ENCODE measurements at places on chromosomes 5 and 9. TPM values are rescaled to one million over a fixed set of nuclear protein-coding genes. Genes with fewer than 3 reads are reported as not detected.

DNA sequence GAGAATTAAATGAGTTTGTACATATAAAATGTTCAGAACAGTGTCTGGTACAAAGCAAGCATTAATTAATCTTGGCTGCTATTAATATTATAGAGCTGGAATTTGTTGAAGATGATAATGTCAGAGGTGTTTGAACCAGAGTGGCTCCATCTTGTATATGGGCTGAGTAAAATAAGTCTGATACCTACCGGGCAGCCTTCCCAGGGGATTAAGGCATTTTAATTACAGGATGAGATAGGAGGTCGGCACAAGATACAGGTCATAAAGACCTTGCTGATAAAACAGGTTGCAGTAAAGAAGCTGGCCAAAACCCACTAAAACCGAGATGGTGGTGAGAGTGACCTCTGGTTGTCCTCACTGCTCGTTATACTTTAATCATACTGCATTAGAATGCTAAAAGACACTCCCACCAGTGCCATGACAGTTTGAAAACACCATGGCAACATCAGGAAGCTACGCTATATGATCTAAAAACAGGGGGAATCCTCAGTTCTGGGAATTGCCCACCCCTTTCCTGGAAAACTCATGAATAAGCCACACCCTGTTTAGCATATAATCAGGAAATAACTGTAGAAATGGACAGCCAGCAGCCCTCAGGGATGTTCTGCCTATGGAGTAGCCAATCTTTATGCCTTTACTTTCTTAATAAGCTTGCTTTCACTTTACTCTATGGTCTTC lies 90.2 kb downstream of the PLK2 start:
- DNase-seq = no peak

The CARTPT gene
- total RNA-seq = not detected

The BAAT gene
- not detected for total RNA-seq

- DNase-seq = no peak
These were observed 45.8 kb upstream of the PRDM9 start for GRCh38 chr5:23461576-23461975.

DNA sequence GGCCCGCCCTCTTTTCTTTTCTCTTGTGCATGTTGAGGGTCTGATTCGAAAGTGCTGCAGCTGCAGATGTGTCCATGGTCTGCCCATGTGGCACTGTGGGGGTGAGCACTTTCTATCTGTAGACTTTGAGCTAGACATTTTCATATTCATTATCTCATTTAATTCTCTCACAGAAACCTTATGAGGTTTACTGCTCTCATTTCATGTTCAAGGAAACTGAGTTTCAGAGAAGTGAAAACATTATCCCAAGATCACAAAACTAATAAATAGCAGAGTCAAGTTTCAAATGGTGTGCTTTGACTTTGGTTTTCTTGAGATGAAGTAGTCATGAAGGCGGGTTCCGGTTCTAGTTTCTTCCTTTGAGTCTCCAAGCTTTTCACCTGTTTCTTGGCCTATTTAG lies 536.5 kb upstream of the ZNF462 start:
- no peak for DNase-seq

The STING1 gene
- 0.26 TPM for total RNA-seq

The GABRA1 gene
- 17.3 TPM for total RNA-seq

DNA sequence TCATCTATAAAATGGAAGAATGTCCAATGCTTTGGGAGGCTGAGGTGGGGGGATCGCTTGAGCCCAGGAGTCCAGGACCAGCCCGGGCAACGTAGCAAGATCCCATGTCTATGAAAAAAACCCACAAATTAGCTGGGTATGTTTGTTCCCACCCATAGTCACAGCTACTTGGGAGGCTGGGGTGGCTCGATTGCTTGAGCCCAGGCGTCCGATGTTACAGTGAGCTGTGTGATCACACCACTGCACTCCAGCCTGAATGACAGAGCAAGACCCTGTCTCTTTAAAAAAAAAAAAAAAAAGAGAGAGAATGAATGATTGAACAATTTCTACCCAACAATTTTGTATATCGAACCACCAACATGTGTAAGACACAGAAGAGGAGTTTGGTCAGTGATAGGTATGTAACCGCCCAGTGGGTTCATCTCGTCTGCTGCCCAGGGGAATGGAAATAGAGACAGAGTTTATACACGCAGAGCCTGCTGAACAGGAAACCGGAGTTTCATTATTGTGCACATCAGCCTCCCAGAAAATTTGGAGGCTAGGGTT lies 26.2 kb upstream of the ERGIC1 start:
- DNase-seq = no peak

DNA sequence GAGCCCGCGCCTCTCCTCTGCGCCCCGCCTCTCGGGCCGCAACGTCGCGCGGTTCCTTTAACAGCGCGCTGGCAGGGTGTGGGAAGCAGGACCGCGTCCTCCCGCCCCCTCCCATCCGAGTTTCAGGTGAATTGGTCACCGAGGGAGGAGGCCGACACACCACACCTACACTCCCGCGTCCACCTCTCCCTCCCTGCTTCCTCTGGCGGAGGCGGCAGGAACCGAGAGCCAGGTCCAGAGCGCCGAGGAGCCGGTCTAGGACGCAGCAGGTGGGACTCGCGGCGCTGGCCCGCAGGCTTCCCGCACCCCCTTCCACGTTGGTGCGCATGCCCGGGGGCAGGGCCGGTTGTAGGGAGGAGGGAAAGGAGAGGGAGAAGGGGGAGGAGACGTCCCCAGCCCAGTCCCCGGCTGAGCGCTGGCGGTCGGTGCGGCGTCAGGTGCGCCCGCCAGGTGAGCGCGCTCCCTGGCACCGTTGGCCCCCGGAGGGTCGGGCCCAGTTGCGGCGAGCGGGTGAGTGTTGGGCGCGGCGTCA lies at the start of gene OCLN:
Gene OCLN, plus strand, starts transcription at position 400 of the 532 bp plus-strand sequence. CDS start 11,455 bp downstream, outside the sequence.
- peak; percentile 74 for DNase-seq

The C5 gene
- 0.15 TPM for total RNA-seq

DNA sequence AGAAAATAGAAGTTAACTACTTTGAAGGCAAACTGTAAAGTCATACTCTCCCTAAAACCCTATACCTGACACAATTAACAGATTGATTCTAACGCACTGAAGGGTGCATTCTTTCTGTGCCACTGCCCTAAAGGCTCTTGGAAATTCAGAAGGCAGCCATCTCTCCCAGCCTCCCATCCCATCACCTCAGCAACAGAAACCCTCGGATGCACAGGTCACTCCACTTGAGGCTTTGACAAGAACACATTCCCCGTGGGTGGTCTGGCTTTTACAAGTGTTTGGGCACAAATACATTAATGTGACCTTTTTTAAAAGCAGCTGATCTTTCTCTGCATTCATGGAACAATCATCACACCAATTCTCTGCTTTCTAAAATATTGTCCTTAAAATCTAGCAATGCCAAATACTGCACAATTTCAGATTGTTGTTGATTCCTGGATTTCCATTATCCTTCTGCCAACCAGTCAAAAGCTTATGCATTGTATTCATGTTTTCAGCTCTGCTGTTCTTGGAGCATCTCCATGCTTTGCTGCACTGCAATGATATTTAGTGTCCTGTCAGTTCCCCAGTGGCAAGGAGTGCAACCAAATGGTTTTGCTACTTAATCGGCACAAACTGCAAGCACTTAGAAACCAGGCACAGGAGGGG lies 175.6 kb downstream of the TMEM161B start:
- no peak for DNase-seq

GRCh38 chr9:14271093-14271673 lies 42.8 kb downstream of the NFIB start:
- no peak for DNase-seq

DNA sequence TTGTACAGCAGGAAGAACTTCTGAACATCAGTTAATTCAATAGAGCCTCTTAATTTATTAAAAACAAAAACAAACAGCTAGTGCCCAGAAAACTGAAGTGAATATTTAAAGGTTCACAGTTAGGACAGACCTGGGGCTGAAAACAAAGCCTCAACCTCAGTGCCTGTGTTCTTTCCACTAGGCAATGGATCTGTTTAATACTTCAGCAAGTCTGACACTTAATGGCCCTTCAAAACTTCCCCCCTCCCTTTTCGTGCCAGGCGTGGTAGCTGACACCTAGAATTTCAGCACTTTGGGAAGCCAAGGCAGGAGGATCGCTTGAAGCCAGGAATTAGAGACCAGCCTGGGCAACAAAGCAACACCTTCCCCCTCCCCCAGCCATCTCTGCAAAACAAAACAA lies 54.5 kb upstream of the IFNK start:
- DNase-seq = no peak

- DNase-seq = no peak
These were observed 142.5 kb upstream of the SLC24A2 start for GRCh38 chr9:19931098-19931890.

The SPINK7 gene
- not detected for total RNA-seq

- DNase-seq = no peak
These were observed 2.3 kb upstream of the TAS2R1 start for GRCh38 chr5:9632495-9632894.

DNA sequence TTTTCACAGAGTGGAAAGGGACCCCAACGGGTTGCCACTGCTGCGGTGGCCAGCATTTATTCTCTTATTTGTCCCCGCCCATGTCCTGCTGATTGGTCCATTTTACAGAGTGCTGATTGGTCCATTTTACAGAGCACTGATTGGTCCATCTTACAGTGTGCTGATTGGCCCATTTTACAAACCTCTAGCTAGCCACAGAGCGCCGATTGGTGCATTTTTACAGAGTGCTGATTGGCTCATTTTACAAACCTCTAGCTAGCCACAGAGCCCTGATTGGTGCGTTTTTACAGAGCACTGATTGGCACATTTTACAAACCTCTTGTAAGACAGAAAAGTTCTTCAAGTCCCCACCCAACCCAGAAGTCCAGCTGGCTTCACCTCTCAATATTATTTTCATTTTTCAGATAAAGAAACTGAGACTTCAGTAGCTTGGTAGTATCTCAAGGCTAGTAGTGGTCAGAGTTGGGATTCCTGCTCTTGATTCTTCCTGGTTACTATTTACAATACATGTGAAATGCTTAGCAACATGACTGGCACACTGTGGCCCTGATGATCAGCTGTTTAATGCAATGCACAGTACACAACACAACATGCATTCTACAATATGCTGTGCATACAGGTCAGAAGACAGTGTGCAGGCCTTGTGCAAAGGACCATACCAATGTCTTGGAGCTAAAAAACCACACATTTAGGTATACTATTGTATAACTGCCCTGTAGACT lies 63.6 kb upstream of the BOD1 start:
- DNase-seq = no peak

- no peak for DNase-seq
These were observed 247.2 kb upstream of the EFNA5 start for GRCh38 chr5:107917983-107918382.

DNA sequence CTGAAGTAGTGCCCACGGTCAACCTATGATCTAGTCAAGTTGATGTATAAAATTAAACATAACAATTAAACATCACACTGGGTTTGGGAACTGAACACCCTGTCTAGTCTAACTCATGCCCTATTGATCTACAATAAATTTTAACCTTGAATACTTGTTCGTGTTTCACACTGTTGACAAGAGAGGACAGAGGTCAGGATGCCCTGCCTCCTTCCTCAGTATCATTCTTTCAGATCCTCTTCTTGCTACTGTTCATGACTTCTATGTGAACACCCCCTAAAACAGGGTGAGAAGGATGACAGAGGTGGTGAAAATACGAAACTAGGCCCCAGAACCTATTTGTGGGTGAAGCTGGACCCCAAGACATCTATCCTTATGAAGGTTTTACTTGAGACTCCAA lies 8.1 kb upstream of the MAT2B start:
- no peak for DNase-seq

GRCh38 chr9:32424616-32425015 lies 40.2 kb downstream of the ACO1 start:
- DNase-seq = no peak

DNA sequence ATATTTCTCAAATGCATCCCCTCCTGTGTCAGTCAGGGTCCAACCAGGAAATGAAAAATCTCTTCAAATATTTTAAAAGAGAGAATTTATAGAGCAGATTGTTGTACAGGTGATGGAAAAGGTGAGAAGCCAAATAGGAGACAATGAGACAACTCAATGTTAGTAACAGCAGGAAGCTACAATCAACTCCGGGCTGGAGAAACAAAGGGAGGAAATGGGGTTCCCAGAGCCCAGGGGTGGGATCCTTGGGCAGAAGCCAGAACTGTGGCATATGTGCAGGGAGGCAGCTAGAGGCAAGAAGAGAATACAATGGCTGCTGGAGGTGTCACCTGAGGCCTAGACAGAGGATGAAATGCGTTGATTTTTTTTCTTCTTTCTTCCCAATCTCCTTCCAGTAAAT lies 361.8 kb upstream of the ACTBL2 start:
- no peak for DNase-seq

GRCh38 chr9:31536471-31536870 lies 848.0 kb upstream of the ACO1 start:
- DNase-seq = no peak

- no peak for DNase-seq
These were observed 148.5 kb downstream of the ISOC1 start for GRCh38 chr5:129243039-129243438.

The TMEM215 gene
- 0.67 TPM for total RNA-seq

GRCh38 chr5:14229734-14230133 lies 86.6 kb downstream of the TRIO start:
- no peak for DNase-seq

GRCh38 chr5:9156282-9156681 lies 389.6 kb downstream of the SEMA5A start:
- peak; percentile 10 for DNase-seq

DNA sequence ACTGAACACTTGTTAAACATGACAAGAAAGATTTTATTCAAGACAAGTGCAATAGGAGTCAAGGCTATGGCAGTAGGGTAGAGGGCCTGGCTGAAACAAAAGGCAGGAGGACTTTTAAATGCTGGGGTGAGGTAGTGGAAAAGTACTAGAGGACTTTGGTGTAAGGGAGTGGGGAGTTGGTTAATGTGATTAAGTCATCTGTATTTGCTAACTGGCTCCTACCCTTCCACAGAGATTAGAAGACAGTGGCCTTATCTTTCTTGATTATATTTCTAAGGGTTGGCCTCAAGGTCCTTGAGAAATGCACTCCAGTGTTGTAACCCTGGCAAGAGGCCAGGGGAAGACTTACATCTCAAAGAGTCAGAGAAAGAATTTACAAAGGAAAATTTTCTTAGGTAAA lies 160.2 kb upstream of the FTMT start:
- no peak for DNase-seq

DNA sequence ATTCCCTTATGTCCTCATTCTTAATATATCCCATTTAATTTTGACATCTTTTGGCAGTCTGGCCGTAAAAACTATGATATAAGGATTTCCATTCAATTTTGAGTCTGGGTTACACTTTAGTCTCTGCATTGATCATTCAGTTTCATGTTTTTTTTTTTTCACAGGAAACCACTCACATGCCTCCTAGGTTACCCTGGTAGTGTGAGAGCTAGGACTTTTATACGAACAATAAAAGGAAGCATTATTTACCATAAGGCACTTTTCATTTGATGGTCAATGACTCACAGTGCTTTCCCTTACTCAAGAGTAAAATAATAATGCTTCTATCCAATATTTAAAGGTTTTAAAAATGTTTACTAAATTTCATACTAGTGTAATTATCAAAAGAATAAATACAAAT lies 16.4 kb upstream of the DMAC1 start:
- DNase-seq = no peak

The CCNG1 gene
- 369 TPM for total RNA-seq

The CARD9 gene
- total RNA-seq = 1.1 TPM

The VLDLR gene
- 43.6 TPM for total RNA-seq
